ENCODE measurements at places on chromosomes 6 and 20.

DNA sequence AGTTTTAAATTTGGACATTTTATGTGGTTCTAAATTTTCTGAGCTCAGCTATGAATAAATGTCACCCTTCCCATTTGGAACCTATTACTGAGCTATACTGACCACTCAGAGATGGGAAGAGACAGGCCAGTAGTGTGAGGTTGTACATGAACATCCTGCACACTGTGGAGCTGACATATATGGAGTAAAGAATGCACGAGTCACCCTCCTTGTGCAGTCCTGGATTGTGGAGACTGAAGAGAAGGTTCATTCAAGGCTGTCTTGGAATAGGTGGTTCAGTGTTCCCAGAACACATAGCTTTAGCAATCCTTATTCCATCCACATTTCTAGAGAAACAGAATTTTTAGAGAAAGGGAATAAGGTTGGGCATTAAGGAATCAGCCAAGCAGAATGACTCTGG, 50.3 kb upstream of the OGFRL1 start:
- DNase-seq = no peak

DNA sequence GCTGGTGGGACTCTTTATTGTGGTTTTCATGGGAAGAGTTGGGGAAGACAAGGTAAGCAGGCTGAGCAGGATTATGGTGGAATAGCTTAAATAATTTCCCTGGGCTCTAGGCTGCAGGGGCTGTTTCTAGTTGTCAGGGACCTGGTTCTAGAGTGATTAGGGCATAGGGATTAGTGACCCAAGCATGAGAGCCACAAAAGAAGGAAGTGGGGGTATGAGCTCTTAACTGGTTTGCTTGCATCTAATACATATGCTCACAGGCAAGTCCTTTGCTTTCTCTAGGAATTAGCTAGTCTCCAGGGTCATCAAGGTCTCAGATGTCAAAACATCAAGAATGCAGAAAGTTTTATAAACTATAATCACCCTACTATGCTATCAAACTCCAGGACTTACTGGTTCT, 67.5 kb upstream of the NRN1 start:
- no peak for DNase-seq

DNA sequence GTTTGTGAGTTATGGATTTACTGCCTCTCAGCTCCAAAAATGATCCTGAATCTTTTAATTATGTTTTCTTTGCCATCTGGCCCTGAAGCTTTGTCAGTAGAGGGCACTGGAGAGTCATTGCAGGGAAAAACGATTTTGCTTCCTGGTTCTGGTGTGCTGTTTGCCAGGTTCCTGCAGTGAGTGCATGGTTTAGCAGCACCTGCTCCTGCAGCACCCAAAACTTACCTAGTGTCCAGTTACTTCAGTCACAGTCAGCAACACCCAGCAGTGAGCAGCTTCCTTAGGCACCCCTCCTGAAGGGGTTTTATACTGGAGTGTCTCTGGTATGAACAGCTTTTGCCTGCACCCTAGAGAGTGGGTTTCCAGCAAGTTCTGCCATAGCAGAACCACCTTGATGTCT, 6.0 kb upstream of the TRIM26 start:
- peak; percentile 37 for DNase-seq

GRCh38 chr20:55880361-55880760, 125.0 kb downstream of the CBLN4 start:
- no peak for DNase-seq

GRCh38 chr6:37650071-37650481, 47.6 kb downstream of the MDGA1 start:
- DNase-seq = no peak

- DNase-seq = no peak
Observed at GRCh38 chr6:163579880-163580295, 165.4 kb downstream of the QKI start.

- DNase-seq = no peak
Observed at GRCh38 chr6:111171577-111172400, 84.5 kb downstream of the SLC16A10 start.

- no peak for DNase-seq
Observed at GRCh38 chr6:54053881-54054391, 57.3 kb upstream of the MLIP start.

GRCh38 chr6:33313709-33314514, at the start of gene TAPBP:
Gene TAPBP, minus strand, starts transcription at chr6:33314078. Its CDS starts 37 bp downstream, at chr6:33314041.
- peak; percentile 83 for DNase-seq

GRCh38 chr6:154070041-154070440, 31.0 kb downstream of the OPRM1 start:
- no peak for DNase-seq

- no peak for DNase-seq
Observed at GRCh38 chr6:12884983-12885382, 168.4 kb downstream of the PHACTR1 start.

DNA sequence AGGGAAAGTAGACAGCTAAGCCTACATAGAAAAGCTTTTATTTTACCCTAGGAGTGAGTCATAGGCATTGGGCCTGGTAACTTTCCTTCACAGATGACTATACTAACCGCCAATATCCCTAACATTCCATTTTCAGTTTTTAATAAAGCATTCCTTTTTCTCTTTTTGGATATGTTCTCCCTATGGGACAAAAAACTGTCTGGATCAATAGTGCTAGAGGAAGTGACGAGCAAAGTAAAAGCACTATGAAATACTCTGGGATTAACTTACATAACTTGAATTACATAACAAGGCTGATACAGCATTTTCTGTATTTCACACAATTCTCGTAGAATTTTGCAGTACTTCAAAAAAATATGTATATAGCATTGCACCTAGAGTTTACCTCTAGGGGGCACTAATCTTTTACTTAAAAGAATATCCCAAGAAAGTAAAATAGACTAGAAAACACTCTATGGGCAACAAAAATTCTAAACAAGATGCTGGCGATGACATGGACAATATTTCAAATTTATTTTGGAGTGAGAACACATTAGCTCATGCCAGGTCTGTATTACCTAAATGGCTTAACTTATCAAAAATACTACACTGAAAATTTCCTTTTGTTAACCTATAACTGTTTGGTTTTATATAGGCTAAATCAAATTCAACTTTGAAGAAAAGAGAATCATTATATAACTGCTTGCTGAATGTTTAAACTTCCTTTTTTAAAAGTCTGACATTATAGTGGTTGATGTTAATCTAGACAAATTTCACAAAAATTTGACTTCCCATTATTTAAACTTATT, 66.3 kb upstream of the DST start:
- DNase-seq = no peak

DNA sequence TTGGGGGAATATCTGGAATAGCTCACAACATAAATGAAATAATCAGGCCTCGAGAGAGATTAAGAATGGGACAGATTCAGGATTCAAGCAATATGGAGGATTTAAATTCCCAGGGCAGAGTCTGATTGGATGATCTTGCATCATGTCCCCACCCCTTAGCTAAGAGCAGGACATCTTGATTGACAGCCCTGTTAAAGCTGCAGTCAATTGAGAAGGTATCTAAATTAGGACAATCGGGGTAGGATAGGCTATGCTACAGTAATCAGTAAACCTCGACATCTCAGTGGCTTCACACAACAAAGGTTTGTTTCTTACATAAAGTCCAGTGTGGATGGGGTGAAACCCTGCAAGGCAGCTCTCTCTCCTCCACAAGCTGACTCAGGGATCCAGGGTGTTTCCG, 109.5 kb downstream of the EYA2 start:
- no peak for DNase-seq

GRCh38 chr6:45625191-45625664, 247.5 kb upstream of the SUPT3H start:
- no peak for DNase-seq

DNA sequence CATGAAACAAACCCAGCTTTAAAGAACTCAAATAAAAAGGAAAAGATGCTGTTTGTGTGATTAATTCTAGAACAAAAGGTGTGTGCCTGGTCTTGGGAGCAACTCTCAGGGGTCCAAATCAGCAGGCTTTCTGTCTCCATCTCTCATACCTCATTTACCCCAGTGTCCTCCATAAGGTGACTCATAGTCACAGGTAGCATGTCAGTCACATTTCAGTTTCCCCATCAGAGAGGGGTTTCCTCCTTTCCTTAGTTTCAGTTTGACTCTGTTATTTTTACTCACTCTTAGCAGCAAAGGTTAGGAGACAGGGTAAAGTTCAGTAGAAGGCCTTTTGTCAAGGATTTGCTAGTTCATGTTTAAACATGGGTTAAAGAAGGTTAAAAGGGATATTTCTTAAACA, 46.2 kb downstream of the OGFRL1 start:
- DNase-seq = no peak

DNA sequence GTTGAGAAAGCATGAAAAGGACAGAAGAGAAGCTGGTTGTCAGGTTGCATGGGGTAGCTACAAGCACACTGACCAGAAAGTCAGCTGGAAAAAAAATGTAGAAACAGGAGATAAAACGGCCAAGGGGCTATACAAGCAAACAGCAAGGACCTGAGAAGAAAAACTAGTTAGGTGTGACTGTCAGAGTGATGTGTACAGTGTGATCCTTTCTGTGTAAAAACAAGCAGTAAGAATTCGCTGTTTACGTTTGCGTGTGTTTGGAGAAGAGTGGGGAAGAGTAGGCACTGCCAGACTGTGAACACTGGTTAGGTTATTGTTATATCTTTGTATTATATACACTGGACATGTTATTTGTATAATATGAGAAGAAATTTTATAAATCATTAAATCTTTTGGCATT, 28.1 kb downstream of the PTPN1 start:
- DNase-seq = no peak

GRCh38 chr6:144310765-144311164, 25.6 kb downstream of the UTRN start:
- no peak for DNase-seq

- DNase-seq = no peak
Observed at GRCh38 chr20:58044931-58045555, 183.4 kb downstream of the ANKRD60 start.

DNA sequence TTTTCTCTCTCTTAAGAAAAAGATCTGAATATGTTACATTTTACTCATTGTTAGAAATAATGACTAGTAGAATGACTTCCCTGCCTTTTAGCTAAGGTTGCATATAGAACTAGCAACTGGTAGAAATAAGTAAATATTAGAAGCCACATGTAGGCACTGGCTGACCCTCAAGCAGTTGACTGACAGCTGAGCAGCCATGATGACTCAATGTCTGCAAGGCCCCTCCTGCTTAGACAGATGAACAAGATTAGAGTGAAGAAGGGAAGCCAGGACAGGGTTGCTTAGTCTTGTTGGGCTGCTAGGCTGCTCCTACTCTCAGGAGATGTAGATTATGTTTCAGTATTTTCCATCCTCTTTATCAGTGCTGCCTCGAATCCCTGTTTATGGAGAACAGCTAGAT, 6.5 kb downstream of the MEP1A start:
- no peak for DNase-seq

GRCh38 chr20:62914970-62915457, 11.3 kb downstream of the DIDO1 start:
- DNase-seq = no peak

DNA sequence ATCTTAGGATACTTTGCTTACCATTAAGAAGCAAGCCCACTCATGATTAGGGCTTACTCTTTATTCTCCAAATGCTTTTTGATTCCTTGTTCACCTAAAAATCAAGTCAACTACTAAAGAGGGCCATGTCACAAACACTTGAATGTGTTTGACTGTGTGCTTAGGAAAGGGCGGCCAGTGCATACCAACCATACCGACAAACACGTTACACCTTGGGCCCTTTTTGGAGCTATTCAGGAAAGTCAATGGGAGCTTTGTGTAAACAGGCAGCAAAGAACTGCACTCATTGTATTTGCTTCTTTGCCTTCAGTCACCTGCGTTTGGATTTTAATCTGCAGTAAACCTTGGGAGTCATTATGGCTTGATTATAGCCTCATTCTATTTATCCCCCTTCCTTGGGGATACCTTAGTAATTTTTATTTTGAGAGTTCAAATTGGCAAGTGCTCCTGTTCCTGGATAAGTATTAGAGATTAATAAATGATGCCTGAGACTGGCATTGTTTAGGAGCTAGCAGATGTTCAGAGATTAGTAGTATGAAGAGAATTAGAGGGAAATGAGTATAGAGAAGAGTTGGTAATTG, 102.6 kb upstream of the HDGFL1 start:
- DNase-seq = no peak

DNA sequence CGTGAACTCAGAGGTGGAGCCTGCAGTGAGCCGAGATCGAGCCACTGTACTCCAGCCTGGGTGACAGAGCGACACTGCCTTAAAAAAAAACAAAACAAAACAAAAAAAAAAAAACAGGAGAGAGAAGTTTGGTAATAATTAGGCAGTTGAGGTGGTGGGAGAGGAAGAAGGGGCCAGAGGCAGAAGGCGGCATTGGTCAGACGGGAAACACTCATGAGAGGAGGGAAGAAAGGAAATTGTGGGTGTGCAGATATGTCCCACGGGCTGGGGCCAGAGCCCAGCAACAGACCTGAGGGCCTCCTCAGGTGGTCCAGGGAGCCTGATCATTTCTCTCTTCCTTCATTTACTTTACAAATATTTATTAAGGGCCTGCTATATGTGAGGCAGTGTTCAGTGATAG, 20.0 kb downstream of the SULF2 start:
- no peak for DNase-seq

DNA sequence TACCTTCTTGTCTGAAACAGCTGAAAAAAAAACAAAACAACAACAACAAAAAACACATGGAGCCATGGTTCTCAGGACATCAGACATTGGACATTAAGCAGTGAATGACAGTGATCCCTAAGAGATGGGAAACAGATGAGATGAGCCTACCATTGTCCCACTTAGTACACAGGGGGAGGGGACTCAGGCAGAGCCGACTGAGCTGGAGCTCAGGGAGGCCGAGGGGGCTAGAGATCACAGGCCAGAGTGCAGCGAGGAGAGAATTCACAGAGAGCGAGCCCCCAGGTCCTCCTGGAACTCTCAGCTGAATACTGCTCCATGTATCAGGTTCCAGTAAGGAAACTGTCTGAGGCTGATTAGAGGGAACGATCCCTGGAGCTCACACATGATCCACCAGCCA, 134.6 kb downstream of the GRM4 start:
- no peak for DNase-seq

GRCh38 chr6:108771421-108771820, 76.8 kb upstream of the ARMC2 start:
- no peak for DNase-seq

- DNase-seq = no peak
Observed at GRCh38 chr6:131682442-131682841, 18.8 kb downstream of the OR2A4 start.

- DNase-seq = no peak
Observed at GRCh38 chr6:128256095-128256494, 264.3 kb downstream of the PTPRK start.

DNA sequence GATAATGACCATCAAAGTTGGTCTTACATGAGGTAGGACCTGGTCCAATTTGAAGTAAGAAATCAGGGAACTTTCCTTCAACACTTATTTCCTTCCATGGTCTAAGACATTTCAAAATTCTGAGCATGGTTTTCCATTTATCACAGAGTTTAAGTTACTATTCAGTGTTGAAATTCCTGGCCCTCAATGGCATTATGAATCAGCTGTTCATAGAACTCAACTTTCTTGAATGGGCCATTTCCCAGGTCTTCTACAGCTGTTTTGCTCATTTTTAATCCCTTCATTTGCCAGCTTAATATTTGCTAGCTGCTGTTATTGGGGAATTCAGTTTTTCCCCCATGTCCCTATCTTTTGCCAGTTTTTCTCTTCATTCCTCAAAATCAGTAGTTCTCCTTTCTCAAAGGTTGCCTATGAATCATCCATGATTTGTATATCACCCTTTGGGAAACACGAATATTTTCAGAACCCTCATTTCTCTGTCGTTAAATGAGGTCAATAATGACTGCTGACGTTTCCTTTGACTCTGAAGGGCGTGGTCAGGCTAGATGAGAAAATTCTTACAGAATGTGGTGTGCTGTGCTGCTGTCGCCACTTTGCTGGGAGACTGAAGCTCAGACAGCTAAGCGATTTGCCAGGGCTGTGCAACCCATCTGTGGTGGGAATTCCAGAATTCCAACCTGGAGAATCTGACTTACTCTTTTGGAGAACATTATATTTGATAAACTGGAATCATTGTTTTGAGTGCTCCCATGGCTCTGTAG, 216.5 kb upstream of the FLRT3 start:
- no peak for DNase-seq

Data from activated CD4-positive, alpha-beta T cell treated with anti-CD3 and anti-CD28 coated beads, Interleukin-2, amount 50 U/mL, for 1 hour (primary cell).